LHCN-M2 (cell line): ENCODE measurements at places on chromosomes 1 and 21. TPM values are rescaled to one million over a fixed set of nuclear protein-coding genes. Genes with fewer than 3 reads are reported as not detected.
A peak's percentile ranks its signal among the peaks of the same experiment; 100 is the strongest.

DENND2D gene
- 0.71 and 1.4 TPM in 2 replicates for total RNA-seq

B3GALT2 gene
- 2.5 and 5.7 TPM in 2 replicates for total RNA-seq

DENND1B gene
- 4.5 and 6.5 TPM in 2 replicates for total RNA-seq

BATF3 gene
- 1.3 and 5.1 TPM in 2 replicates for total RNA-seq

PAFAH2 gene
- 13.5 and 16.1 TPM in 2 replicates for total RNA-seq

LACTBL1 gene
- total RNA-seq, result not detected in 2 replicates

IQCC gene
- 2.3 and 4.0 TPM in 2 replicates for total RNA-seq

DNA sequence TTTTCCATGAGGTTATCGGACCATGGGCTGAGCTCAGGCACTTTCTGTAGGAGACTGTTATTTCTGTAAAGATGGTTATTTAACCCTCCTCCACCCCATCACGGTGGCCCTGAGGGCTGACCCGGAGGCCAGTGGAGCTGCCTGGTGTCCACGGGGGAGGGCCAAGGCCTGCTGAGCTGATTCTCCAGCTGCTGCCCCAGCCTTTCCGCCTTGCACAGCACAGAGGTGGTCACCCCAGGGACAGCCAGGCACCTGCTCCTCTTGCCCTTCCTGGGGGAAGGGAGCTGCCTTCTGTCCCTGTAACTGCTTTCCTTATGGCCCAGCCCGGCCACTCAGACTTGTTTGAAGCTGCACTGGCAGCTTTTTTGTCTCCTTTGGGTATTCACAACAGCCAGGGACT lies 2.6 kb upstream of the CCDC28B start:
- DNase-seq, result no peak

GRCh38 chr1:177435364-177435763 lies 264.6 kb downstream of the BRINP2 start:
- DNase-seq, result no peak

DNA sequence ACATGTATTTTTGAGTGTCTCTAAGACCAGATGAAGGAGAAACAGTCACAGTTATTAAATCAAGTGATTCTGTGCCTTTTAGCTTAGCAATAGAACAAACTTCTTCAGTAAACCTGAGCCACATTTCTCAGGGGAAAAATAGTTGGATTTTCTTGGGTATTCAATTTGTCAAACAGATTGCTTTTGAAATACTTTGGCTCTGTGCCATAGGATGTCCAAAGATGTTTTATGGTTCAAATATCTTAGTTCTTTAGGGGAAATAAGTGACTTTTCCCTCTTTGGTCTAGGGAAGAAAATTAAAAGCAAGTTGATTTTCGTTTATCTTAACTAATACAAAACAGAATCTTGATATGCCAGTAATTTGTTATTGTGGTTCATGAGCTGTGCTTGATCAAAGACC lies 125.9 kb downstream of the ATP5PO start:
- peak; percentile 44 for DNase-seq

DNA sequence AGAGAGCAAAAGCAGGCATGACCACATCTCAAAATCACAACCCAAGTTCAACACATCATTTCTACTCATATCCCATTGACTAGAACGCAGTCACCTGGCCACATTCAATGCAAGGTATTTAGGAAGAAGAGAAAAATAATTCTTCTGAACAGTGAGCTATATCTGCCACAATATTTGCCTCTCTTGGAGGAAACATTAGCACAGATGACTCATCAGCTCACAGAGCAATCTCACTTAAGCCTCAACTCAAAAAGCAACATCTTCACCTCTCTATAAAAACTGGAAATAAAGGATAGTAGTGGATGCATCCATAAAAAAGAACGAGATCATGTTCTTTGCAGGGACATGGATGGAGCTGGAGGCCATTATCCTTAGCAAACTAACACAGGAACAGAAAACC lies 143.9 kb upstream of the FMN2 start:
- peak; percentile 37 for DNase-seq
